ENCODE measurements at places on chromosomes 16 and 17.

- no peak for DNase-seq
Observed at GRCh38 chr16:4319454-4320421, 3.9 kb downstream of the GLIS2 start.

DNA sequence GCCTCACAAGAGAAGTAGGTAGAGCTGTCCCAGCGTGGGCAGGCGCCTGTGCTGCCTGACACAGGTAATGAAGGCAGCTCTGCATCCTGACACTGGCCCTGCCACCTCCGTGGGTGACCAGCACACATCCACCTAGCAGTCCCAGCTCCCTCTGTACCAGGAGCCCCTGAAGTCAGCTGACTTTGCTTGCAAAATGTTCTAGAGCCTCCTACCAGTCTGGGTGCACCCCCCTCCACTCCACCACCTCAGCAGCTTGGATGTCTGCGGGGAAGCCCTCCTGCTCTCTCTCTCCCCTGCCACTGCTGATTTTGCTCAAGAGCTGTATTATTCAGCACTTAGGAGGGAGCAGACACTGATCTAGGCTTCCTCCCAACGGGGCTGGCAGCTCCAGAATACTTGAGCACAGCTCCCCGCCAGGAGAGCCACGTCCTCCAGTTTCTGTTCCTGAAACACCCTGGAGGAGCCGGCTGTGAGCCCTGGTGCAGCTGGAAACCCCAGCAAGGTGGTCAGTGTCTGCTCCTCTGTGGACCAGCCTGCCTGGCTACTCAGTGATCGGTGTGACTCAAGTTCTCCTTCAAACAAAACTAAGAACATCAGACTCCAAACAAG, 1.0 kb downstream of the RNF166 start:
- DNase-seq: no peak

DNA sequence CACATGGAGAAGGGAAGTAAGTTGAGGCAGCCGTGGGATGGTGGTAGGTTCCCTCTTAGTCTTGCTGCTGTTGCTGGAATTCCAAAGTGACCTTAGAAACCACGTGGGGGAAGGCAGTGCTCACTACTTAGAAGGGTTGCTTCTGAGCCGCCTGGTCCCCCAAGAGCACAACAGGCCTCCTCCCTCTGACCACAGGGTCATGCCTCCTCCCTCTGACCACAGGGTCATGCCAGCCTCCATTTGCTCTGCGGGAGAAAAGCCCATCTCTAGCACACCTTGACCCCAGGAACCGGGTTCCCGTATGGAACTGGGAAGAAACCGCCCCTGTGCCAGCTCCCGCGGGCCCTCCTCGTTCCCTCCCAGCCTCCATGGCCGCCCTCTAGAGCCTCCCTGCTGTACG, 13.4 kb upstream of the ZFPM1 start:
- no peak for DNase-seq

DNA sequence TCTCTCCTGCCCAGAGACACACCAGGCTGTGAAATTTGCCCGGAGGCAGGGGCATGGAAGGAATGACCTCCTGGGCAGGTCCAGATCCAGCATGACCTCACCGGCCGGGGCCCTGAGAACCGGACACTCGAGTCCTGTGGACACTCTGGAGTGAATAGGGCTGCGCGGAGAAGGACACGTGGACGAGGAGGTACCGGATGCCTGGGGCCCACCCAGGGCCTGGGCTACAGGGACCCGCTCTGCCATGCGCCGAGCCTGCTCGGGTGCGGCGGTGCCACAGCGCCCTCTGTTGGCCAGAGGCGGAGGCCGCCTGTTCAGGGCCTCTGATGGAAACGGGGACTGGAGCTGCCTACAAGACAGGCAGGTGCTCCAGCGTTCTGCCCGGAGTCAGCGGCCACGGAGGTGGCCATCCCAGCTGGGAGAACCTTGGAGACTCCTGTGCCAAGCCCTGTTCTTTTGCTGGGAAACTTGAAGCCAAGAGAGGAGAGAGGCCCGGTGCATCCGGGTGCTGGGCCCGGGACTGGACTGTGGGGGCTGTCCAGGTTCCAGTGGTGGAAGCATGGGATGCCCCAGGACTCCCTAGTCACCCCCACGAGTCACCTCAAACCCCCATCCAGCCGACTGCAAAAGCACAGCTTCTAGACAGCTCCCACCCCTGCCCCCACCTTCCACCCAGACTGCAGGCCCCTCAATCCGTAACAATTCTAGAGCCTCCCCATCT, 19.3 kb upstream of the NXPH3 start:
- peak; percentile 68 for DNase-seq

- DNase-seq: no peak
Observed at GRCh38 chr16:79509906-79510305, 90.6 kb downstream of the MAF start.

DNA sequence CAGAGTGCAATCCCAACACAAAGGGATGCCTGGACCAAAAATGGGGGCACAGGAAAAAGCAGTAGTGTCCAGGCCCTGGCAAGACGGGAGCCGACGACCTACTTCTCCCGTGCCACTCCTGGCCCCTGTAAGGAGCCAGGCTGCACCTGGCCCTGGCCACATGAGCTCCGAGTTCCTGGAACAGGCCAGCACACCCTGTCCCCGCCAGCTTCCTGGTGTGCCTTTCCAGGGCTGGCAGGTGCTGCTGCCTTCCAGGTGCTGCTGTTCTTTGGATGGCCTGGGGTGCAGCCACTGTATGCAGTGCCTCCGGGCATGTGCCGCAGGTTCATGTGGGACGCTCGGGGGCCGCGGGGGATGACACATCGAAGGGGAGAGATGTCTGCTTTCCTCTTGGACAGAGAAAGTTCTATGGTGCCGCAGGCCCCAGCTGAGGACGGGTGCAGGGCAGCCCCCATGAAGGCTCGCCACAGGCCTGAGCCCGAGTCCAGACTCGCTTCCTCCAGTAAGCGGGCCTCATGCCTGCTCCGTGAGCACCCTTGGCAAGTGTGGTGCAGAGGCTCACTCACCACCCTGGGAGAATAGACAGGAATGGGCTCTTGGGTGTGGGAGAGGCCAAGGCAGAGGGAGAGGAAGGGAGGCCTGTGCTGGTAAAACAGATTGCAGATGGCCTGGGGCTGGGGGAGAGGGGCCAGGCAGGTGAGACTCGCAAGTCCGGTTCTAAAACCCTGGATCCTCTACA, 54.7 kb upstream of the FASN start:
- DNase-seq: no peak

DNA sequence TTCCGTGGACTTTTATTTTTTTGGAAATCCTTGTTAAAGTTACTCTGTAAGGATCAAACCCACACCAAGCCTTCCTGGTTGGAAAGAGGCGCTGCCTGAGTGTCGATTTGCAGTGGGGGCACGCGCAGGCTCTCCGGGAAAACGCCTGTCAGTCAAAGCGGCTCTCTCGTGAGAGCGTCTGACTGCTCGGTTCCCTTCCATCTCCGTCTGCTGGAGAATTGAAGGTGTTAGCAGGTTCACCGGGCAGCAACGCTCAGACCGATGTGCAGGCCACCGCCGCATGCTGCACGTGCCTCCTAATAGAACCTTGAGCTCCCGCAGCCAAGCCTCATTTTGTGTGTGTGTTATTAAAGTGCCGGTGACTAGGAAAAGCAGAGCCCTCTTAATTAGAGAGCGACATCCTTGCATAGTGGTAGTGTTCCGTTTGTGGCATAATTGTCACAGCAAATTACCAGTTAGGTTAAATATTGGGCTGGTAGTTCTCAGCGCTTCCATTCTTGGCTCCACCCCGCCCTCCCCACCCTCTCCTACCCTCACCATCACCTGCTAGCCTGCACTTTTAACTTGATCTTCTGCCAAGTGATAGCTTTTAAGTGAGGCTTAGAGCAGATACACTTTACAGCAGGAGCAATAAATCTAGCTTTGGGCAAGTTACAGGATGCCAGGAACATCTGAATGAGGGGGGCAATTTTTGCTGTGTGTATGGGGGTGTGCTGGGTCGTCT, 75.5 kb downstream of the RPA1 start:
- DNase-seq: peak; percentile 89

DNA sequence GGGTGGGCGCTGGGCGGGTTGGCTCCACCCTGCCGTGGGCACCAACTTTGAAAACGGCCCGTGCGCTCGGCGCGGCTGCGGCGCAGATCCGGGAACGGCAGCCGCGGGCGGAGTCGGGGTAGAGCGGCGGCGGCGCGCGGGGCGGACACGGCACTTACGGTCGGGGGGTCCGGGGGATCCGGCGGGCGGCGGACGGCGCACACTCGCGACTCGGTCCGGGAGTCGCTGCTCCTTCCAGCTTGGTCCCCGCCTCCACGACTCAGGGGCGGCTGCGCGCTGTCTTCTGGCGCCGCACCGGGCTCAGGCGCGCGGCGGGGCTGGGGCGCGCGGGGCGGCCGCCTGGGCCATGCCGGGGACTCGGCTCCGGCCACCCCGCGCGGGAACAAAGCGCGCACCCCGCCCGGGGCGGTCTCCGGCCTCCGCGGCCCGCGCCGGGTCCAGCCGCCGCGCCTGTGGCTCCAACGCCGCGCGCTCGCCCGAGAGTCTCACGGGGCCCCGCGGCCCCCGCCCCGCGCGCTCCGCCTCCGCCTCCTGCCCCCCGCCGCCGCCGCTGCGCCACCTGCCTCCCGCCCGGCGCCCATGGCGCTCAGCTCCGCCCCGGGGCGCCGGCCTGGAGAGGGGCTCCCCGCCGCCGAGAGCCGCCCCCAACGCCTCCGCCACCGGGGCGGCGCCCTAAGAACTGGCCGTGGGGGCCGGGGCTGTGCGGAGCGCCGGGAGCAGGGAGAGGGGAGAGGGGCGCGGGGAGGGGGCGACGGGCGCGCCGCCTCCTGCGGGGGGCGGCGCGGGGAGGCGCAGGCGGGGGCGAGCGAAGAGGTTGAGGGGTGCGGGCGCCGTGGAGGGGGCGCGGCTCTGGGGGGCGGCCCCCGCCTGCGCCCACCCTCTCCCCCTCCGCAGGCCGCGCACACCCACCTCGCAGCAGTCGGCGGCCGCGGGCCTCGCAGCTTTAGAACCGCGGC, 35.9 kb downstream of the CBFA2T3 start:
- peak; percentile 54 for DNase-seq

DNA sequence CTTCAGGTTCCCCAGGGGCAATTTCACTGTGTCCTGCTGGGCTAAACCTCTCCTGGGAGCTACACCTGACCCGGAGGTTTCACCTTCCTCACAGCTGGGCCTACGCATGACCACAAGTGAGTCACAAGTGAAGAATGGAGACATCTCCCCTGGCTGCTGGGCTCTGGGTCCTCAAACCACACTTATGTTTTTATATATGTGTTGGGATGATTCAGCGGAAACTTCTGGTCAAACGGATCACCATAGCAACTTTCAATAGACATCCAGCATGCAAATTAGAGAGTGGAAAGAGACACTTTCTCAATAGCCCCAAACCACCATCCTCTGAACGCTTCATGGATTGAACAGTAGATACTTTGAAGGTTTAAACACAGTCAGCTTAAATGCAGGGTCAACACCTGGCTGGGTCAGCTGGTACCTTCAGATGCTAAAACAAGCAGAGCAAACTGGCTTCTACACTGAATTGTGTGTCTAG, 28.0 kb upstream of the MAF start:
- no peak for DNase-seq

- no peak for DNase-seq
Observed at GRCh38 chr17:40551091-40551878, 14.0 kb downstream of the CCR7 start.

- no peak for DNase-seq
Observed at GRCh38 chr16:57675741-57676551, 7.8 kb downstream of the ADGRG3 start.

GRCh38 chr17:2901582-2901981, 105.3 kb downstream of the RAP1GAP2 start:
- no peak for DNase-seq

- DNase-seq: no peak
Observed at GRCh38 chr16:31243734-31244670, 15.8 kb upstream of the ITGAM start.

DNA sequence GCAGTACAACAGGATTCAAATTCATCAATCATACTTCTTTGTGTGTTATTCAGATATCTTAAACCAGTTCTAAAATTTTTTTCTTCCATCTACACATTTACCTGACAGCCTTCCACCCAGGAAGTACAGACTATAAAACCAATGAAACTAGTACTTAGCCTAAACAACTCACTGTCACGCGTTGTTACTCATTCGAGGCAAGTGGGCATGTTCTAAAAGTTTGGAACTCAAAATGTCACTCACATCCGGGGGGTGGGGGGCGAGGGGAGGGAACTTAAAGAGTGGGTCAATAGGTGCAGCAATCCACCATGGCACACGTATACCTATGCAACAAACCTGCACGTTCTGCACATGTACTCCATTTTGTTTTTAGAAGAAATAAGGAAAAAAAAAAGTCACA, 90.4 kb upstream of the PLEKHM1 start:
- no peak for DNase-seq

GRCh38 chr17:78163881-78164747, 4.3 kb upstream of the SYNGR2 start:
- DNase-seq: no peak

DNA sequence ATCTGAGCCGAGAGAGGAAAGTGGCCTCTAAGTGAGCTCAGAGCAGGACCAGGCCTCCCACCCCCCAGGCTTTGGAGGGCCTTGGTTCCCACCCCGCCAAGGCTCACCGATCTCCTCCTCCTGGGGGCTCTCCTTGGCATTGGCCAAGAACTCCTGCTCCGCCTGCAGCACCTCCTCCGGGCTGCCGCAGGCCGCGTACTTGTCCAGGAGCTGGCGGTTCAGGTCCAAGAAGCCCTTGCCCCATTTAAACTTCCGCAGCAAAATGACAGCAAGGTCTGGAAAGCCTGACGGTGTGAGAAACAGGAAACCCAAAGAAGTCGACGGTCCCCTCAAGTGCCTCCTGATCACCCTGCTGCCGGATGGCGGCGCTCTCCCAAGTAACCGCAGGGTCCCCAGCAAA, 1.7 kb downstream of the TSR3 start:
- no peak for DNase-seq

- DNase-seq: no peak
Observed at GRCh38 chr17:373613-374230, 21.1 kb upstream of the RPH3AL start.

GRCh38 chr16:9318764-9319163, 227.3 kb downstream of the HAPSTR1 start:
- DNase-seq: no peak

DNA sequence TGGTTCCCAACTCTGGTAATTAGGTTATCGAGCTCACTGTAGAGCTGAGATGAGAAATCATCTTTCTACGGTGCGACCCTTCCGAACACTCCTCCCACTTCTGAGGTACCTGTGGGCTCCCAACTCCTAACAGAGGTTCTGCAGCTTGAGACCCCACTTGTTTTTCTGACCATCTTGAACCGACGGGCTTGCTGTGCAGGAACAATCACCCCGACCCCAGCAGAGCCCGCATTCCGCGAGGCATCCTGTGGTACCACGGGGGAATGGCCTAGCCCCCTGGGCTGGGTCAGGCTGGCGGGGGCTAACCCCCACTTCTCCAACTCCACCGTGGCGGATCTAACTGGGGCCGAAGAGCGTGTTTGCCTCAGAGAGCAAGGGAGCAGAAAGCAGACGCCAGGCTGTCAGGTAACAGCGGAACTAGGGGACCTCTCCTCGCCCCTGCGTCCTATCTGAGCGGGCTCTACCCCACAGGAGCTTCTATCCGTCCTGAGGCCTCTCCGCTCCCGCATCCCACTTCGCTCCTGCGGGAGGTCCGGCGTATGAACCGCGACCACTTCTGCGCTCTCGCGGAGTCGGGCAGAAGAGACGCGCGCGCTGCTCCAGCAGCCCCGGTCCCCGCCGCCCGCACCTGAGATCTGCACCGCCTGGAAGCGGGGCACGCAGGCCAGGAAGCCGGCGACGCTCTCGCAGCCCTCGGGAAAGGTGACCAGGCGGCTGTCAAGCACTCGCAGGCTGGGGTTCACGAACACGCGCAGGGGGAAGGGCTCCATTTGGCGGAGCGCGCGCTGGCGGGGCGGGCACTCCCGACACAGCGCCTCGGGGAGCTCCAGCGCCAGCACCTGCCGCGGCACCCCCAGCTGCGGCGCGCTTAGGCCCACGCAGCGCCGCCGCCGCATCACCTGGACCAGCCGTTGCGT, 761 bp downstream of the PDF start:
- DNase-seq: peak; percentile 79
